Activated T-cell treated with anti-CD3 and anti-CD28 coated beads, Interleukin-2, amount 50 U/mL, for 72 hours (primary cell): ENCODE measurements at places on chromosomes 11 and 22.

DNA sequence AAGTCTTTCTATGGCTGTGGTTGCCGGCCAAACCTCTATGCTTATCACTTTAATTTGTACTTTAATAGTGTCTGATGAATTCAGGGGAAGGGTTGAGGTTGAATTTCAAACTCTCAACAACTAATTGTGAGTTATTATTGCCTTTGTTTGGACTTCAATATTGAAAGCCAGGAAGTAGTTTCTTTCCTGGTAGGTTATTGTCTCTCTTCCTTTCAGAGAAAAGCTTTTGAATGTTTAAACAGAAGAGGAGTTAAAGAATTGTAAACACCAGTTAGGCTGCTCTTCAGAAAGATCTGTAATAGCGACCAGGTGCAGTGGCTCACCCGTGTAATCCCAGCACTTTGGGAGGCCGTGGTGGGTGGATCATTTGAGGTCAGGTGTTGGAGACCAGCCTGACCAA is 22.2 kb downstream of the NNMT start:
- no peak for DNase-seq

DNA sequence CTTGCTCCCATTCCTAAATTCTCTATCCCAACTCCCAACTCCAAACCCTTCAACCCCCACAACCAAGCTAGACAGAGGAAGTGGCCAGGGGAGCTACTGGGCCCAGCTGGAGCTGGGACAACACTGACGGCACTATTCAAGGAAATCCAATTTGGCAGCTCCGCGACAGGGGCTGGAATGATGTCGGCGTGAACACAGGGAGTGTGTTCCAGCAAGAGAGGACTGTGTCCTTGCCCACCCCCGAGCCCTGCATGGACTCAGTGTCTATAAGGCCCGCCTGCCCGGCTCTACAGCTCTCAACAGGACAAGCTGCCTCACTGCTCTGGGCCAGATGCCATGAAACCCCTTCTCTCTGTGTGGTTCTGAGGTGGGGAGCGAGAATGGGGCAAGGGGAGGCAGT is 11.3 kb downstream of the PCSK7 start:
- no peak for DNase-seq

GRCh38 chr11:82465481-82465880 is 268.2 kb downstream of the FAM181B start:
- DNase-seq = no peak

DNA sequence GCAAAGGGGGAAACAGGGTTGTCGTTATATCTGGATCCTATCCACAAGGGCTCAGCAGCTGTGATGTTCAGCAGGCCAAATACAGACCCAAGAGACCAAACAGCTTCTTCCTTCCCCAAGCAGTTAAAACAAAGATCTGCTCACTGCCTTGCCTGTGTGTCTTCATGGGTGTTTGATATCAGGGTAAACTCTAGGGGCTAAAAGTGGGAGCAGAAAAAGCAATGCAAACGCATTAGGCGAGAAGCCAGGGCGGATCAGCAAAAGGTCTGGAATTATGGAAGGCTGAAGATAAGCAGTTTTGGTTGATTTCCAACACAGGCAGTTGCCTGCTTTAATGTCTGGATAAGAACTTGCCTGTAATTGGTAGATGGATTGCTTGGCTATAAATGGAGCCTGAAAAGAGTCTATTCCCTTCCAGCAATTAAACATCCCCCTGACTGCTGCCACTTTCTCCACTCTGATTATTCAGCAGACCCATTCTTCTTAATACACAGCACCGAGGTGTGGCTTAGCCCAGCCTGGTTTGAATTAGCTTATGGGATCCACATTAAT is 126.3 kb downstream of the COMMD9 start:
- DNase-seq = no peak

DNA sequence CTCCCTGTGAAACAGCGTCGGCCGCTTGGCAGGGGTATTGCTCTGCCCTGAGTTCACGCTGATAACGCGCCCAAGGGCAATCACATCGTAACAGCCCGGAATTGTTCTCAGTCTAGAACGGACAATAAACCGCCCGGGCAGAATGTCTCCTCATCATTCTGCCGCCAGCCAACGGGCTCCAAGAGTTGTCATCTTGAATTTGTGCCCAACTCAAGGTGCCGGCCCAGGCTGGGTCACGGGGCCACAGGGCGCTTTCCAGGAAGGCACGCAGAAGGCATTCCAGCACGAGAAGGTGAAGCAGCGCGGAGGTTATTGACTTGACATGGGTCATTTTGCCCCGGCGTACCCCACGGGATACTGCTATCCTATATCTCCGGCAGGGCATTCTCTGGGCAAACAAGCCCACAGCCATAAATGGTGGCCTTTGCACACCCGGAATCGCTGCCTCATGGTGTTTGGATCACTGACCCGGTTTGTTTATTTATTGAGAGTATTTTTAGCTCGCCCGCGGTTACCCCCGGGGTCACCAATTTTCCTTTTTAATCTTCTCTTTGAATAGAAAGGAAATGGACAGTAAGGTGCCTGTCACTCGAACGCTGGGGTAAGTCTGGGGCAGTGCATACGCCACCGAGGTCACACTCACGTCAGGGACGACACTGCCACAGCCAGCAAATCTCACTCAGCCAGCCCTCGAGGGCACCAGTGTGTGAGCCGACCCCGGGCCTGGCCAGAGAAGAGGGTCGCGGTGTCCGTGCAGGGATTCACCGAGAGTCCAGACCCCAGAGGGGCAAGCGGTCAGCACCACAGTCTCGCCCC is 72.4 kb upstream of the FGF3 start:
- DNase-seq = no peak

GRCh38 chr11:2975594-2975993 is 16.5 kb downstream of the NAP1L4 start:
- DNase-seq = peak; percentile 41
